ENCODE measurements at places on chromosomes 1 and 21.

GRCh38 chr1:227072991-227073390 is 132.9 kb downstream of the COQ8A start:
- DNase-seq, result no peak

DNA sequence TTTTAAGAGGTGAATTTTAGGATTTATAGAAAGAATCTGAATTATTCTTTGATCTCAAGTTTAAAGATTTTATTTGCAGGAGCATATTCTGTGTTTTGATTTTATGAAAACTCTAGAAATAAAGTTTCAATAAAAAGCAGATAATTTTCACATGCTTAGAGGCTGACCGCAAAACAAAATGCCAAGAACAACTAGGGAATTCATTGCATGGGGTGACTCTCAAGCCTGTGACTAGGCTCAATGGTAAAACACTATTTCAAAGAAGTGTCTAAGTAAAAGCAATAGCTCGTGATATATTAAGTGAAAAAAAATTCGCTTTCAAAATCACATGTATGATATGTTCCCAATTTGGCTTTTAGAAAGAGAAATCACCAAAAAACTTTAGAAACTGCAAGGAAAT is 49.6 kb downstream of the RPL5 start:
- DNase-seq, result no peak

DNA sequence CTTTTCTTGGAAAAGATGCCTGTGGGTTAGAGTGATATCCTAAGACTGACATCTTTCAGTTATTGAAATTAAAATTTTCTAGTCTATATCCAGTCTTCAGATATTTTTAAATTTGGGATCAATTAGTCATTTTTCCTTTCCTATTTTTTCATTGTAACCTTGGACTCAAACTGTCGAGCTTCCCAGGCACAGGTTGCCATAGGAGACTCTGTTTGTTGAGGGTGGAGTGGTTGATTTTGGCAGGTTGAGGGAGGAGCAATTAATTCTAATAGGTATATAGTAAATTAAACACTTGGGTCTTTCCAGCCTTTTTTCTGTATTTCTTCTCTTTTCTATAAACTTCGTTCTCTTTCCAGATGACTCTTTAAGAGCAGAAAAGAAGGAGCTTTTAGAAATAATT is 326.8 kb downstream of the ASTN1 start:
- no peak for DNase-seq

DNA sequence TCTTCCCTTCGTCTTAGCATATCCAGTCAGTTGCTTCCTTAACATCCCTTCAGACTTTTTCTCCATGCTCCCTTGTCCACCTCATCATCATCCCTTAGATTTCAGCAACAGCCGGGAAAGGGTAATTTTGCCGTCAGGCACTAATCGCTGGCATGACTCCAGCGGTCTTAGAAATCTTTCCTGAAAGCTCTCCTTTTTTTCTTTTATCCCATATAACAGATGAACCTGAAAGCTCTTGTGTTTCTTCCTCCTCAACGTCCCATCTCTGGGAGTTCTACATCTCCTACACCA is 10.4 kb upstream of the BOLA1 start:
- no peak for DNase-seq

DNA sequence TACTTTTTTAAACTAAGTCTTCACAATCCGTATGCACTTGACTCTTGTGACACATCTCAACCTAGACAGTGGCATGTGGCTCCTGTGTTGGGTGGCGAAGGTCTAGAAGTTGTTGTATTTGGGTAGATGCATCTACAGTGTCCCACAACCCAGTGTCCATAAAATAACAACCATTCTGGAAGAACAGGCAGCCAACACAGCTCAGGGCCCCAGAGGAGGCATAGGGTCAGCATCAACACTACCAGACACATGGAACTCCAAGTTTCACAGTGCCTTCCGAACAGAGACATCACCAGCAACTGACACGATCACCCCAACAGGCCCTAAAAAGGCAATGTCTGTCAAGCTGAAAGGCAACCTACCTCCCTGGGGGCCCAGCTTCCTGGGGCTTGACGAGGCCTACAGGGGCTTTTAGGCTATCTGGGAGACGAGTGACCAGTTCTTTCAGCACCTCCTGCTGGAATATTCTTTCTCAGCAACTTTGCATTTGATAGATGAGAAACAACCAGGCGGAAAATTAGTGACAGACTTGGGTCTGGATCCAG is 5.6 kb downstream of the SH3BP5L start:
- DNase-seq, result peak; percentile 31

DNA sequence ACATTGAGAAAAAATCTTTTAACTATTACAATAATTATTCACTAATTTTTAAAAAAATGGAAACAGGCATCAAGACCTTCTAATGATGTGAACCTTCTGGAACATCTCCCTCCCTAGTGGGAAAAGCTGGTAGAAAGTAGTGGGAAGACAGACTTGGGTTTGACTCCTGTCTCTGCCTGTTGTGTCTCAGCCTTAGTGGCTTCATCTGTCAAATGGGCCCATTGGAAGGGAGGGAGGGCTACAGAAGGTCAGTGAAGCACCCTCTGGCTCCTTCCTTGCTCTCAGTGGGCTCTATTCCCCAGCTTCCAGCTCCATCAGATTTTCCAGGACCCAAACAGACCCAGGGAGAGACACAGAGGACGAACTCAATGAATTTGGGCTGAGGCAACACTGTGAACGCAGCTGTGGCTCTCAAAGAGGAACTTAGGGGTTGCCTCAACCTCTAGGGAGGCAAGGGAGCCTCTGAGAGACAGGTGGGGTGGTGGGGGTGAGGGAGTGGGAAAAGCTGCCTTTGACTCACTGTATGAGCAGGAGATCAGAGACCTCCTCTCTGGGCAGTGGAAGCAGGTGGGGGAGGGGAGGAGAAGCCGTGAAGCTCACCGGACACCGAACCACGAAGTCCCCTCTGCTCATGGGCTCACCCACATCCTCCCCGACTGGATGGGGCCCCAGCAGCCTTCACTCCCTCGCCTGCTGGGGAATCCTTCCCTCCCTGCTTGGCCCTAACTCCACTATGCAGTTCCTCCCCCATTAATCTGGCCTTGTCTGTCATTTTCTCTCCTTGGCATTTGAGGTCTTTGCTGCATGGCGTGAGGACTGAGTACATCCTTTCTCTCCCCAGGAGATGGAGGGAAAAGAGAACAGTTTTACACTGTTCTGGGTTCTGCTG is 4.5 kb downstream of the CNR2 start:
- no peak for DNase-seq

Data from tibial artery (tissue), 4 donors.